ENCODE measurements at places on chromosomes 5 and 9.
A peak's percentile ranks its signal among the peaks of the same experiment; 100 is the strongest.

- peak; percentile 70 for DNase-seq
Observed at GRCh38 chr5:142826741-142827492, 56.7 kb downstream of the ARHGAP26 start.

GRCh38 chr9:87249029-87249428 is 248.6 kb upstream of the DAPK1 start:
- no peak for DNase-seq

DNA sequence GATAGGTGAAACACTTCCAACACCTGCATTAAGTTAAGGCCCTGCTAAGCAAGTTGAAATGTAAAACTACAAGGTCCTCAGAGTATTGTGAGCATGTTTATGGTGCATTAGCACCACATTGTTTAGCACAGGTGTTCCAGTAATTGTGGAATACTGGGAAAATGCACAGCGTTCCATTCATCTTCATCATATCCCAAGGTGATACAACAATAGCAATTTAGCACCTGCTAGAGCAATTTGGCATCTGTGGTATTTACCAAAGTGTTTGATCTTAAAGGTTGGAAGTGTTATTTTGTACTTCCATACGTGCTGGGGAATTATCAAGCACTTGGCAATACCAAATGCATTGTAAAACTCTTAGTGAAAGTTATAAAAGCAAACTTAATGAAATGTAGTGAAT is 266.8 kb downstream of the CYLC2 start:
- DNase-seq, result no peak

- DNase-seq, result no peak
Observed at GRCh38 chr5:91007780-91008402, 375.2 kb downstream of the ARRDC3 start.

GRCh38 chr9:113184539-113184938 is 33.7 kb downstream of the SLC31A2 start:
- no peak for DNase-seq

- DNase-seq, result no peak
Observed at GRCh38 chr9:136584401-136584932, 38.6 kb upstream of the NOTCH1 start.

DNA sequence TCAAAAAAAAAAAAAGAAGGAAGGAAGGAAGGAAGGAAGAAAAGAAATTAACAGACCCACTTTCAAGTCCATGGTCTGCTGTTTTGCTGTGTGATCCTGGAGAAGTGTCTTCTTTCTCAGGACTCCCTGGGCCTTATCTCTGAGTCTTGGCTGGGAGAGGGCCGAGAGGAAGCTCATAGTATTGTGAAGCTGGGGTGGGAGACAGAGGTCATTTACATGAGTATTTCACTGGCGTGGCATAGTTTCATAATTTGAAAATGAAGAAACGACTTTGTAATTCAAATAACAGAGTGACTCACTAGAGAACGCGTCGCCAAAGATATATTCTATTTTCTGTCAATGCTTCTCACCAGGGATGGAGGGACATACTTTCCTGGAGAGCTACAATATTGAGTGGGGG is 2.4 kb upstream of the C9orf50 start:
- DNase-seq, result peak; percentile 84

DNA sequence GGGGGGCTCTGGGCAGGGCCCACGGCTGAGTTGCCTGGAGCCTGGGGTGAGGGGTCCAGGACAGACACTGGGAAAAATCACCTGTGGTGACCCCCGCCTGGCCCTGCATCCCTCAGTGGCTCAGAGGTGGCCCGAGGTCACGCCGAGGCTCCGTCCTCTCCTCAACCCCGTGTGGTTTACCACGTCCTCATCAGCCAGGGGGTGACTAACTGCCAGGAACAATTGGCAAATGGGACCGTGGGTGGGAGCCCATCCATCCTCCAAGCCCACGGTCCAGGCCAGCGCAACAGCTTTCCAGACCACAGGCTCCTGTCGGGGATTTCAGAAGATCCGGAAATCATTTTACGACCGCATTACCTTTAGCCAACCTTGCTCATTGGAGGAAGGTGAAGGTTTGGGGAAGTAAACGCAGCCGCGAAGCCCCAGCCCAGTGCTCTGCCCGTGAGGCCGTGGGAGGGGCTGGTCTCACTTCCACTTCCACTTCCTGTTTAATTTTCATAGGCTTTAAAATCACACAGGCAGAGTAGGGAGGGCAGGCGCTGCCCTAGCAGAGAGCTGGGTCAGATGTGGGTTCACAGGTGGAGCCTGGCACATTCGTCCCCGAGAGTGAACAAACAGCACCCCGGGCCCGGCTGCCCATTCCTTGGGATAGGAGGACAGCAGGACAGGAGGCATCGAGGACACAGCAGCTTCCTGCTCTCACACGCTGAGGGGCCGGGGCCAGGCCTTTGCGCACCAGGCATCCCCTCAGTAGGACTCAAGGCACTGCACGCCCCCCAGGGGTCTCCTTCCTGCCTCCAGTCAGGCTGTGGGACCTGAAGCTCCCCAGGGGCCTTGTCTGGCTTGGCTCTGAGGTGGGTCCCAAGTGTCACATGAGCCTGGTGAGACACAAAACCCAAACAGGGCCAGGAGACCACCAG is 19.8 kb upstream of the SLC9A3 start:
- DNase-seq, result no peak

DNA sequence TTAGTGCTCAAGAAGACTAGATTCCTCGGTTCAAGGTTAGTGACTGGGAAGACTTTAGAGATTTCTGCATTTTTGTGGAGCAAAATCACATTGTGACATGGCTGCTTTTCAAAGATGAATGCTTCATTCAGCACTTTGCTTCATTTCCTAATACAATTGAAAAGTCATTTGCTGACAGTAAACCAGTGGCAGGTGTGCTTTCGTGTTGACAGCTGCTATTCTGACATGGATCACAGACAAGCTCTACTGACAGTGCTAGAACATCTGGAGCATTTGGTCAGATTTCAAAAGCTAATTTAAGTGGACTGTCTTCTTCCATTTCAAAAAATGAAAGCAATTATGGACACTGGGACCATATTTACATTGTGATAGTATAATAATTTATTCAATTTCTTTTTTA is 1060.1 kb downstream of the PTPRD start:
- DNase-seq, result no peak

- DNase-seq, result no peak
Observed at GRCh38 chr5:150506571-150507473, 1.1 kb upstream of the NDST1 start.

GRCh38 chr5:133083901-133084300 is 32.1 kb downstream of the HSPA4 start:
- no peak for DNase-seq

DNA sequence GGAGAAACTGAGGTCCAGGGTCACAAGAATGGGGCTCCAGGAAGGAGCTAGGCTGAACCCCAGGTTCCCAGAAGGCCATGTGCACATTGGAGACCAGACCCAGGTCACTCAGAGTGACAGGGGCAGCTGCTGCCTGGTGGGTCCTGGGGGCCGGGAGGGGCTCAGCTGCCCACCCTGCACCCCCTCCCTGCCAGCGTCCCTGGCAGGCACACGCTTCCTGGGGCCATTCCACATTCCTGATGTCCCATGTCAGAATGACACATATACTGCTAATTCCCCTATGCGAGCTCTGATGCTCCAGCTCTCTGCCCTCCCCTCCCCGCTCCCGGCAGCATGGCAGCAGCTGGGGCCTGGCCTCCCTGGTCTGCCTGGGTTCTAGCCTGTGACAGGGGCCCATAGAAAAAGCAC is 14.0 kb downstream of the FGFR4 start:
- peak; percentile 65 for DNase-seq

- no peak for DNase-seq
Observed at GRCh38 chr9:89621676-89622075, 16.9 kb downstream of the GADD45G start.

DNA sequence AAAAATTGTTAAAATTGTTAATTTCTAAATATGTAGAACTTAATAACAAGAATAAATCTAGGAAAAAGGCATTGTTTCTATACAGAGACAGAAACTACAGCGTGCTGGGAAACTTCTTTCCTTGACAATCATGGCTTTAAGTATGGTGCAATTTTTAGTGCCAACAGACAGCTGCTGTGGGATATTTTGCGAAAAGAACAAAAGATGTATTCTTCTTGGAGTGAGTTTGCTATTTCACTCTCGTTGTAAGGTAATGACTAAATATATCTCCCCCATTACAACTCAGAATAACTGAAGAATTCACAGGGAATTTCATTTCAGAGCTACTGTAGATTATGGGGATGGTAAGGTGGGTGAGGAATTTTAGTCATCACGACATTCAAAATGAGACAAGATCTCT is 2055.0 kb upstream of the ACO1 start:
- no peak for DNase-seq

- no peak for DNase-seq
Observed at GRCh38 chr5:154076240-154076922, 37.6 kb downstream of the MFAP3 start.

DNA sequence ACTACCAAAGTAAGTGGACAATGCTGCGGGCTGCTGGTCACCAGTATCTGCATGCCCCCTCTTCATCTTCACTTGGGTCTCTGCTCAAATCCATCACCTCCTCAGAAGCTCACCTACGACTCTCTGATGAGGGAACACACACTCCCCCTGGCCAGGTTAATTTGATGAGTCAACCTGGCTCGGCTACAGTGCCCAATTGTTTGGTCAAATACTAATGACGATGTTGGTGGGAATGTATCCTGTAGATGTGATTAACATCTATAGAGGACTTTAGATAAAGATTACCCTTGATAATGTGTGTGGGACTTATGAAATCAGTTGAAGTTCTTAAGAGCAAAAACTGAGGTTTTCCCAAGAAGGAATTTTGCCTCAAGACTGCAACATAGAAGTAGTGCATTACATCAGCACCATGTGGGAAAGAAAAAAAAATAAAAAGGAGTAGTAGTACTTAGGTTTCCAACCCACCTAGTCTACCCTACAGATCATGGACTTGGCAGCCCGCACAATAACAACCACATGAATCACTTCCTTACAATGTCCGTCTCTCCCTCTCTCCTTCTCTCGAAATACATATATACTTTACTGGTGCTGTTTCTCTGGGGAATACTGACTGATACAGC is 467.3 kb downstream of the DNAH5 start:
- DNase-seq, result peak; percentile 74

GRCh38 chr5:63962279-63962678 is at the start of gene HTR1A:
HTR1A (minus strand) TSS chr5:63962445; CDS start chr5:63961719, 726 bp downstream.
- no peak for DNase-seq

DNA sequence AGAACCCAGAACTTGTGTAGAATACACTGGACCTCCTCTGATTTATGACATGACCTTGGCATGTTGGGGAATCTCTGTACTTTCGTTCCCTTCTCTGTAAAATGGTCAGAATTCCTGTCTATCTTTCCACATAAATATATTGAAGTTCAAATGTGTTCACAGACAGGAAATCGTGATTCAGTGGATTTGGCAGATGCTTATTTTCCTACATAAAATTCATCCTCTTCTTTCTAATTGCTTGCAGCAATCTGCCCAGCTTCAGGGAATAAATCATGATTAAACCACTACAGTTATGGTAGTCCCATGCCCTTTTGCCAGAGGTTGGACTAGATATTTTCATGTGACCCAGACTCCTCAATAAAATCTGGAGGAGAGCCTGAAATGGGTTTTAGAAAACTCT is 52.1 kb upstream of the ARL15 start:
- peak; percentile 37 for DNase-seq

- no peak for DNase-seq
Observed at GRCh38 chr5:135537271-135537670, 1.5 kb upstream of the NEUROG1 start.

DNA sequence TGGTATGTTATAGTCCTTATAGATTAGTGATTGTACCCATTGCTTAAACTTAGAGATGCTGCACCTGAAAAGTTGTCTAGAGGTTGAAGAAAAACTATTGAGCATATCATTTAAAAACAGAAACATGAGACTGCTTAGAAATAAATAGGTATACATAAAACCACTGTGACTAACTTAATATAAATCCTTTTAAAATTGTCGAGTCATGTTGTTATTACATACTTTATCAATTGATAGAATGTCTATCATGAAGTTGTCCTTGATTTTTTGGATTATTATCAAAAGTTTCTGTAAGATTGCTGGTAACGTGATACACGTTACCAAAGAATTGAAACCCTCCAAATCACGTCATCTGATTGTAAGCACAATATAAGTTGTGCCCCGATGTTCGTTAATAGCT is 35.3 kb upstream of the VCAN start:
- DNase-seq, result no peak

- DNase-seq, result no peak
Observed at GRCh38 chr9:74748966-74749365, 138.8 kb downstream of the TRPM6 start.

DNA sequence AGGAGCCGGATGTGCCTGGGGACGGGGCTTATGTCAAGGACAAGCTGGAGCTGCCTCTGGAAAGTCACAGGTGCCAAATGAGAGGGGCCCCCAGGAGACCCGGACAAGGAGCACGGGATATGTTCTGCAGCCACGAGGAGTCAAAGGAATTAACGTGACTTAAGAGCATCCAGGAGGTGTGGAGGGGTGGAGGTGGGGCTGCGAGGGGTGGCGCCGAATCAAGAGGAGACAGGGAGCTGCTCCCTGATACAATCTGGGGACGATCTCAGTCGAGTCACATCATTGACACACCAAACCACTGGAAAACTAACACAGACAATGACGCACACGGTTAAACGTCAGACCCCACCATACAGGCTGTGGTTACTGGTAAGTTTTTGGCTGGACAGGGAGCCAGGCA is 10.4 kb downstream of the CCDC127 start:
- no peak for DNase-seq

DNA sequence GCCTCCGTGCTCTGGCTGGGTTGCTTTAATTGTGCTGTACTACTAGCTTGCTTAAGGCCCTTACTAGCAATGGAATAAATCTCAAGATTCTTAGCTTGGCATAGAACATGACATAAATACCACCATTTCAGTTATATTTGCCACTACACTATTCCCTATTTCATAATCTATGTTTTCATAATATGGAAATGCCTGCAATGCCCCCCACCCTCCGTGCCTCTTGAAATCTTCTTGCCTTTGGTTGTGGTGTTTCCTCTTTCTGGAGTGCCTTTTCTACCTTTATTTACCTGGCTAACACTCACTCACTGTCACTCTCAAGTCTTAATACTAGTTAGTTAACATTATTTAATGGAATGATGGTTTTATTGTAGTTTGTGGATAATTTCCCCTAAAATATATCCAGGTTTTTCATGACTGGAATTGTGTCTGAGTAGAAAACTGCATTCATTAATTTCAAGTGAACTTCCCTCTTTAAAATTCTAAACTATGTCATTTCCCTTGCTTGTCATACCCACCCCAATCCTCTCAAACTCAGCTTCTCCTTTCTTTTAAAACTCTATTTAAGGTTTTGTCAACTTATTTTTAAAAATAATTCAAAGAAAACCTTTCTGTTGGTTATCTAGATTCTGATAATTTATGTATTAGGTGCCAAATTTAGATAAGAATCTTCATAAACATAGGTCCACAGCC is 521.7 kb upstream of the DAB2 start:
- no peak for DNase-seq
